ENCODE measurements at places on chromosomes 4 and X.

GRCh38 chr4:143359644-143360193, 23.0 kb downstream of the GAB1 start:
- no peak for DNase-seq

- no peak for DNase-seq
These were observed 32.1 kb downstream of the SLC34A2 start for GRCh38 chr4:25687773-25688172.

DNA sequence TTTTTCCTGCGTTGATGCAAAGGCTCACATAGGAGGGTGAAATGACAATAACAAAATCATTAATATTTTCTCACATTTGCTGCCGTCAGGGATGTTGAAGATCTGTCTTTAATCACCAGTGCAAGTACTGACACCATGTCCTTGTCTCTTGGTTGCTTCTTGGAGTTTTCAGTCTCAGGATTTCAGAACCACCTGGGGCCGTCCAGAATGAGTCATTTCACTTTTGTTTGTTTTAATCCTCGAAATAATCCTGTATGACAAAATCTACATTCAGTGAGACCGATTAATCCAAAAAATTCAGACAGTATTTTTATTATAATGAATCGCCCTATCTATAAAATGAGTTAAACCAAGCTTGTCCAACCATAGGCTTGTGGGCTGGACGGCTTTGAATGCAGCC, 47.2 kb downstream of the NEIL3 start:
- DNase-seq, result no peak

- no peak for DNase-seq
These were observed 67.4 kb downstream of the ZAR1 start for GRCh38 chr4:48557478-48557877.

DNA sequence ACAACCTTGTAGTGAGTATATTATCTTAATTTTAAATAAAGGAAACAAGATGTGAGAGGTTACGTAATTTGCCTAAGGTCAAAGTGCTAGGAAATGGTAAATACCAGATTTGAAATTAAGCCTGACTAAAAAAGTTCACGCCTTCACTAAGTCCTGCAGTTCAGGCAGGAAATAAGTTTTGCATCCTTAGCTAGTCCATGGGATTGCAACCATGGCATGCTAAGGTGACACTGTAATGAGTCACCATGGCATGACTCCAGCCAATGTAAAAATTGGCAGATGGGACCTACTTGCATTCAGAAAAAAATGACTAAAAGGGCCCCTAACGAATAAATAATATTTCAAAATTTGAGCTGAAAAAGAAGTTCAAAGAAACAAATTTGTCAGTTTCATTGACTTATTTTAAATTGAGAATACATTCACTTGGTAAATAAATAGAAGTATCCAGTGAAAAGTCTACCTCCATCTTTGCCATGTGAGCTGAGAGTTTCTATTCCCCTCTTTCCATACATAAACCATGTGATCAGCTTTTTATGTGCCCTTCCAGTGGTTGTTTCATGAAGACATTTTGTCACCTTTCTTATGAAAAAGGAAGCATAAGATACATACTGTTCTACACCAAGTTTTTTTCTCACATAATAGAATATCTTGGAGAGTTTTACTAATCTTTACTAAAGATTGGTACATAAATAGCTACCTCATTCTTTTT, 72.4 kb downstream of the ANKRD50 start:
- DNase-seq, result no peak

GRCh38 chrX:130170752-130171445, 863 bp upstream of the RAB33A start:
- peak; percentile 92 for DNase-seq

- DNase-seq, result no peak
These were observed 508.8 kb downstream of the C4orf33 start for GRCh38 chr4:129604632-129605255.

DNA sequence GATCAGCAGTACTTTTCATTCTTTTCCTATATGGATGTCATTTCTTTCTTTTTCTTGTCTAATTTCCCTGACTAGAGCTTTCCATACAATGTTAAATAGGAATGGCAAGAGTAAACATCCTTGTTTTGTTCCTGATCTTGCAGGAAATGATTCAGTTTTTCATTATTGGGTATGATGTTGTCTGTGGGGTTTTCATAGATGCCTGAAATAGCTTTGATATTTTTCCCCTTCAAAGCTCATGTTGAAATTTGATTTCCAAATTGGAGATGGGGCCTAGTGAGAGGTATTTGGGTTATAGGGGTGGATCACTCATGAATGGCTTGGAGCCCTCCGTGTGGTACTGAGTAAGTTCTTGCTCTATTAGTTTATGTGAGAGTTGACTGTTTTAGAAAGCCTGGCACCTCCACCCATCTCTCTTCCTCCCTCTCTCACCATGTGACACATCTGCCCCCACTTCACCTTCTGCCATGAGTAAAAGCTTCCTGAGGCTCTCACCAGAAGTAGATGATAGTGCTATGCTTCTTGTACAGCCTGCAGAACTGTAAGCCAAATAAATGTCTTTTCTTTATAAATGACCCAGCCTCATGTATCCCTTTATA, 22.3 kb upstream of the VSIG1 start:
- DNase-seq, result no peak

DNA sequence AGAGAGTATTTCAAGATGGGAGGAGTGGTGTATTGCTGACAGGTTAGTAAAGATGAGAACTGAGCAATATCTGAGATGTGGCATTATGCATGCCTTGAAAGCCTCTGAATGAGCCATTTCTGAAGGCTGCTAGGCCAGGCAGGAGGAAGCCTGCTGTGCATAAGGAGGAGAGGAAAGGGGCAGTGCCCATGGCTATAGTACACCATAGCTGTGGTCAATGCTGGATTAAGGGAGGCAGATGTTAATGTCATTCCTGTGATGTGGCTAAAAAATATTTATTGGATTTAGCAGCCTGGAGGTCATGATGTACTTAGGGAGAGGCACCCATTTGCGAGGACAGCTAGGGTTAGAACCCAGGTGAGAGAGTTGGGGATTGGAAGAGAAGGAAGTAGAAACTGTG, 130.0 kb upstream of the LNX1 start:
- no peak for DNase-seq

GRCh38 chr4:185711726-185712125, 100.3 kb downstream of the SORBS2 start:
- no peak for DNase-seq

GRCh38 chrX:24619647-24620046, 27.5 kb downstream of the PCYT1B start:
- peak; percentile 63 for DNase-seq

DNA sequence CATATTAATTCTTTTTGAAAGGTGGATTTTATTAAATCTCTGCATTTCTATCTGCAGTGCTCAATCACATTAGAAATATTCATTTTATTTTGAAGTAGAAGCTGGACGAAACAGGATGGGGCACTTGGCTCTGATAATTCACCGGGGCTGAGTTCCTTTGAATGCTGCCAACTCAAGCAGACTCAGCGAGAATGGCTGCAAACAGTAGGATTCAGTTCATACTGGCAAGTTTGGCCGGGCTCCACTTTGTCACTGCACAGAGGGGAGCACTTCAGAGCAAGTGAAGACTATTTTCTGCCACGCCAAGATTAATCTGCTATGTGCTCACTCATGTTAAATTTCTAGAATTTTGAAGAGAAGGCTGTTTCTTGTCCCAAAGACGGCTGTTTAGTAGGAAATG, 30.7 kb upstream of the KLHL8 start:
- peak; percentile 97 for DNase-seq

DNA sequence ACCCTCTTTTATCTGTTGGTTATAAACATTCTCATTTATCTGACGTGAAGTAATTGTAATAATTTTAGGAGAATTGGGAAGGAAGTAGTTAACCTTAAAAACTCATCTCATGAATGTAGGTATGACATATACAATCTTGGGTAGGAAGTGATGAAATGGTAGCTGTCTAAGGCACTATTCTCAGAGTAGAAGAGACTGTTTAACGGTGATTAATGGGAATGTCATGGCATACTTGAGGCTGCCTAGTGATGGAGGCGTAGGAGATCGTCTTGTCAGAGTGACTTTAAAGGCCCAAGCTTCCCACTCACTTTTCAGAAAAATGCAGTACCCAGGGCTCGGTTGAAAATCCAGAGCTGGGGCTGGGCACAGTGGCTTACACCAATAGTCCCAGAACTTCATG, 19.4 kb upstream of the AGA start:
- DNase-seq, result no peak

DNA sequence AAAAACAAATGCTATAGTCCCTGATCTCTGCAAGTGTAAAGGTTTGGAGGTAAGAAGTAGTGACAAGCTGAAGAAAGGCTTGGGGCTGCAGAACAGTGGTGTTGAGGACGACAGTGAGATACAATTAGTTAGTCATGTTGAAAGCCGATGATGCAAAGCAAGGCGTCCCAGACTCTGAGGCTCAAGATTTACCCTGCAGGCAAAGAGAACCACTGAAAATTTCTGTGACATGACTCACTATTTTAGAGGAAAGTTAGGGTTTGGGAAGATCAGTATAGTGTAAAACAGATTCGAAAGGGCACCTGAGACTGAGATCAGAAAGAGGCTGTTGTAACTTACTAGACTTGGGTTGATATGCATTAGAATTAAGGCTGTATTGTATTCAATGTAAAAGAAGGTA, 281.3 kb upstream of the FTHL17 start:
- DNase-seq, result no peak

GRCh38 chr4:142416711-142417275, 429.3 kb downstream of the INPP4B start:
- DNase-seq, result no peak

GRCh38 chr4:118033148-118034052, 886 bp upstream of the NDST3 start:
- DNase-seq, result peak; percentile 17

- peak; percentile 38 for DNase-seq
These were observed 40.1 kb upstream of the SCML1 start for GRCh38 chrX:17697191-17697590.

GRCh38 chrX:149079805-149080406, 425.2 kb downstream of the IDS start:
- DNase-seq, result no peak

DNA sequence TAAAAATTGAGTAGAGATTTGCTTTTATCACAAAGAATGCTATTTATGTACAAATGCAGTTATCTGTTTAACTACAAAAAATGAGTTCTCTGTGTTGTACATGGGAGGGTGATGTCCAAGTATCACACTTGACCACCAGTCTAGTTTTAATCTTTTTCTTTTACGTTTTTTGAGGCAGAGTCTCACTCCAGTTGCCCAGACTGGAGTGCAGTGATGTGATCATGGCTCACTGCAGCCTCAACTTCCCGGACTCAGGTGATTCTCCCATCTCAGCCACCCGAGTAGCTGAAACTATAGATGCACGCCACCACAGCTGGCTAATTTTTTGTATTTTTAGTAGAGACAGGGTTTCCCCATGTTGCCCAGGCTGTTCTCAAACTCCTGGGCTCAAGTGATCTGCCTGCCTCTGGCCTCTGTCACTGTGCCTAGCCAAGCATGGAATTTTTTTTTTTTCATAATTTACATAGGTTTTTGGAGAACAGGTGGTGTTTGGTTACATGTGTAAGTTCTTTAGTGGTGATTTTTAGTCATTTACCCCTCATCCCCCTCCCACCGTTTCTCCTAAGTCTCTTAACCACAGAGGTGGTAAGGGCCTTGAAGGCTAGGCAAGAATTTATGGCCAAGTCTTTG, 47.9 kb upstream of the RPA4 start:
- no peak for DNase-seq

GRCh38 chr4:56445699-56446098, 9.6 kb downstream of the PAICS start:
- no peak for DNase-seq

DNA sequence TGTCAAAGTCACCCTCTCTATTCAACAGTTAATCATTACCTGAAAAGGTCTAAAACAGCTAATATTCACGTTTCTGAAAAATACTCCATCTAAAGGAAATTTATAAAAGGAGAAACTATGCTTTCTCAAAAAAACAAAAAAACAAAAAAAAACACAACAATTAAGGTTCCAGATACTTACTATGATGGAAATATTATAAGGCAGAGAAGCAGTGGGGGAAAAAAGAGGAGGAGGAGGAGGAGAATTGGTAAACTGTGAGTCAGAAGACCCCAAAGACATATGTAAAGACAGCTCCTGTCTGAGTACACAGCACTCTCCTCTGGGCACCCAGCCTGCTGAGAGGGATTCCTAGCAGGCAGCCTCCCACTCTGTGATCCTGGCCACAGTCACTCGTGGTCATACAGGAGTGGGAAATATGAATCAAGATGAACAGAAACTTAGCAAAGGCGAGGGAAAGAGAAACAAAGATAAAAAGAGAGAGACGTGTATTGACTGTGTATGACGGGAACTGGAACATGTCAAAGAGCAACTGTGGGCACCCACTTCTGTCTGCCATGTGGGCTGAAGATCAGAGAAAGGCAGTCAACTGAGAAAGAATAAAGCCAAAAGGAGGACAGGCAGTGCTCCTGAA, 12.5 kb downstream of the KLHL15 start:
- DNase-seq, result no peak

DNA sequence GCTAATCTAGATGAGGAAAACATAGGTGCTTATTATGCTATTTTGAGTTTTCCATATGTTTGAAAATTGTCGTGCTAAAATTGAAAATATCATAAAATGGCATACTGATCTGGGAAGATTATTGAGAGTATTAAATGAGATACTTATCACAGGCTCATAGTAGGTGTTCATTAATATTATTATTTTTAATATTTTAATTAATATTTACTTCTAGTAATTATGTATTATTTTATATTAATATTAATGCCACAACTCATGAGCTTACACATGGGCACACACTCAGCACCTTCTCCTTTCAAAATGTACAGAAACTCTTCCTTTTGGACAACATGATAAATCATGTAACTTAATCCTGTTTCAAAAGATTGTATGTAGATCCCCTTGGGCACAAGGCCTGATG, 223.6 kb downstream of the RAB28 start:
- DNase-seq, result no peak

DNA sequence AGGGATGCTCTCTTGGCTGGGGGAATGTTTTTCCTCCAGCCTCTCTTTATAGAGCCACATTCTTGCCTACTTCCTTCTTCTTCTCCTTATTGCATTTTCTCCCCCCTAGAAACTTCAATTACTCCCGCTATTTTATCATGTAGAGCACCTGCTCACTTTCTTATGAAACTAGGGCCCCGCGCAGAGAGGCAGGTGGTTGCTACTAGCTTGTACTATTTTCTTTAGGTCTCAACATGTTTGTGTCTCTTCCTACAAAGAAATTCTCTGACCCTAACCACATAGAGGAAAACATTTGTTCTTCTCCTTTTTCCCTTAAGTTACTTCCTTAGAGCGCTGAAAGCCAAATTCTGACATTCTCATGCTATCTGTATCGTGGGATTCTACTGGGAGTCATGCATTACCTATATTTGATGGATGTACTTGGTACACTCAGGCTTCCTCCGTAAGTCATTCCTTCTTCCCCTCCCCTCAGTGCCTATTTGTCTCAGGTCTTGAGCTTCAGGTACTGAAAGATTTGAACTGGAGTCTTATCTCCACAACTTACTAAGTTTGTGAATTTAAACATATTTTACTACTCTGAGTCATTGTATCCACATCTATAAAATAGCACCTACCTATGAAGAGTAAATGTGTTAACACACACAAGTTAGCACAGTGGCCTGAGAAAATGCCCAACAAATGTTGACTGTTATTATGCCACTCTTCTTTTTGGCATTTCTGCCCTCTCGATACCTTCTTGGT, 159.1 kb upstream of the LEF1 start:
- no peak for DNase-seq

GRCh38 chr4:178899084-178899483, 1456.8 kb upstream of the AGA start:
- DNase-seq, result no peak

- DNase-seq, result no peak
These were observed 12.9 kb upstream of the TMSB15B start for GRCh38 chrX:103949506-103949905.

Data from pons (tissue), 1 donor.